ENCODE measurements at places on chromosomes 7 and 10.

DNA sequence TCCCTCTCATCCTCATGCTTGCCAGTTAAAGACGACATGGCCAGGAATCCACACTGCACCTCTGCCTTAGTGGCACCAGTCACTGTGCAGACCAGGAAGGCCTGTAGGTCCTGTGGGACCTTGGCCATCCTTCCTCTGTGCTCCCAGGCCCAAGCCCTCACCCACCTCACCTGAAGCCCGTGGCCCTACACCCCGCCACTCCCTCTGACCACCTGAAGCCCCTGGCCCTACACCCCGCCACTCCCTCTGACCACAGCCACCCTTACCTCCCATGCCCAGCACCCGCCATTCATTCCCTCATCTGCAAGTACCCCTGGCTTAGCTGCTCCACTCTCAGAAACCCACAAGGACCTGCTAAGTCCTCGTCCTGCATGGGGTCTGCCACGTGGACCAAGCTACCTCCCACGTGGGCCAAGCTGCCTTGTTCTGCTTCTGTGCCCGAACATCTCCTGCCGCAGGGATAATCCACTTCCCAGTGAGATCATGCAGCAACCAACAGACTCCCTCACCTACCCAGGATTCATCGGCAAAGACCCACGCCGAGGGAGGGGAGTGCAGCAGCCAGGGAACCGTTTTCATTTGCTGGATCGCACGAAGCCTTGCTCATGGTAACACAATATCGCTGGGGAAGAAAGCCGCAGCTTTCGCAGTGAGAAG is 151.2 kb downstream of the TCERG1L start:
- no peak for DNase-seq
- H3K36me3 ChIP-seq = no peaks in the 10 kb centered on the region
- no peaks in the 10 kb centered on the region for H3K4me1 ChIP-seq

DNA sequence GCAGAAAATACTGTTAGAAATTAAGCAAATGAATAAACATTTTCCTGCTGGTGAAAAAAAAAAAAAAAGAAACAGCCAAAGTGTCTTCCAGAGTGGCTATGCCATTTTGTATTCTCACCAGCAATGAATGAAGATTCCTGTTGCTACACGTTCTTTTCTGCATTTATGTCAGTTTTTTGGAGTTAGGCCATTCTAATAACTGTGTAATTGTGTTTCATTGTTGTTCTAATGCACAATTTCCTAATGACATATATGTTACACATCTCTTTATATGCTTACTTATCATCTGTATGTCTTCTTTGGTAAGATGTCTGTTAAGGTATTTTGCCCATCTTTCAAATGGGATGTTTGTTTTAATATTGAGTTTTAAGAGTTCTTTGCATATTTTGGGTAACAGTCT is 213.7 kb downstream of the ITGB1 start:
- no peak overlapping the region for H3K4me3 ChIP-seq
- no peaks in the 10 kb centered on the region for H3K36me3 ChIP-seq
- no peaks in the 10 kb centered on the region for H3K4me1 ChIP-seq
- no peaks in the 10 kb centered on the region for H3K27me3 ChIP-seq
- H3K27ac ChIP-seq = no peak overlapping the region
- DNase-seq = no peak

DNA sequence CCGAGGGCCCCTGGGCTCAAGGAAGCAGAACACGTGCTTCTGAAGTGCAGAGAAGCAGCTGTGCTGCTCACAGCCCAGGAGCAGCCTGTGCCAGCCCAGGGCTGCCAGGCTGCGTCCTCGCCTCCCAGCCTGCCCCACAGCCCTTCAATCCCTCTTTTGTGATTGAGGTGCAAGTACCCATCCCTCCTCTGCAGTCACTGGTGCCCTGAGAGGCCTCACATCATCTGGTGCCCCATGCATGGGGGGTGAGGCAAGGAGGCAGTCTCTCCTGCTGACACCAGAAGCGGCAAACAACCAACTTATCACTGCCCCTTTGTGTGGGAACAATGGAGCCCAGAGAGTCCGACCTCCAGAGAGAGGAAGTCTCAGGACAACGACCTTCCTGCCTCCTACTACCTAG is 49.8 kb upstream of the FGFR2 start:
- DNase-seq = no peak
- no peaks in the 10 kb centered on the region for H3K4me1 ChIP-seq
- H3K4me3 ChIP-seq = no peak overlapping the region
- H3K27me3 ChIP-seq = no peaks in the 10 kb centered on the region
- no peaks in the 10 kb centered on the region for H3K36me3 ChIP-seq

DNA sequence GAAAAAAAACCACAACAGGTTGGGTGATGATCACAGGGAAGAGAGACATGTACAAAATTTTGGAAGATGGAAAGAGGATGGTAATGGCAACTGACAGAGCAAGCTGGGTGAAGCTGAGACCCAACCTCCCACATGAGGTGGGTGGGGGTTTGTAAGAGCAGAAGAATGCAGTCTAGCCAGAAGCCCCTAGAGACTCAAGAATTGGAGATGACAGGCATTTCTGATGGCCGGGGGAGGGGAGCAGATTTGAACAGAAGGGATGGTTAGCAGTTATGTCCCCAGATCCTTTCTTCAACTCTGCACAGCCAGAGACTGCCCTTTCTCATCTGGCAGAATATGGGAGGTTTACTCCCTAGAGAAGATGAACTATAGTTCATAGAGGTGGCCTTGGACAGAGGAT is 208.0 kb downstream of the GALNT17 start:
- no peak overlapping the region for H3K4me3 ChIP-seq
- no peaks in the 10 kb centered on the region for H3K36me3 ChIP-seq
- DNase-seq = no peak
- no peak overlapping the region for H3K27ac ChIP-seq
- H3K4me1 ChIP-seq = no peaks in the 10 kb centered on the region
- H3K27me3 ChIP-seq = no peaks in the 10 kb centered on the region

GRCh38 chr7:1666317-1666822 is 3.7 kb upstream of the ELFN1 start:
- no peak overlapping the region for H3K27ac ChIP-seq
- H3K4me3 ChIP-seq = no peak overlapping the region
- no peak for DNase-seq
- H3K27me3 ChIP-seq = no peaks in the 10 kb centered on the region

Measured in HCT116 (cell line).